ENCODE measurements at places on chromosomes 13 and 19.

DNA sequence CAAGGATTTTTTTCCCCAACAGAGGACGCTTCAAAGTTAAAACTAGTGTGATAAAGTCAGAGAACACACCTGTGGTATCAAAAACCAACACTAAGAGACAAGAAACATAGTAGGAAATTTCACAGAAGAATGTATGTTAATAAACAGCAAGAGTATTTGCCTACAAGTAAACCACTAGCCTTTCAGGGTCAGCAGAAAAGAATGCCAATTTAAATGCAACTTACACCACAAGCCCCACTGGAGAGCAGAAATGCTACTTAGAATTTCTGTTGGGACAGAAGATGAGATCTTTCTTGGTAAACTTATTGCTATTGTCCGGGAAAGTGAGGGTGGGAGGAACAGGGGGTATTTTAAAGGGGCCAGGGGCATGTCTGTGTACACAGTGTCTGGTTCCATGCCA is 68.6 kb downstream of the STK24 start:
- no peak for DNase-seq

DNA sequence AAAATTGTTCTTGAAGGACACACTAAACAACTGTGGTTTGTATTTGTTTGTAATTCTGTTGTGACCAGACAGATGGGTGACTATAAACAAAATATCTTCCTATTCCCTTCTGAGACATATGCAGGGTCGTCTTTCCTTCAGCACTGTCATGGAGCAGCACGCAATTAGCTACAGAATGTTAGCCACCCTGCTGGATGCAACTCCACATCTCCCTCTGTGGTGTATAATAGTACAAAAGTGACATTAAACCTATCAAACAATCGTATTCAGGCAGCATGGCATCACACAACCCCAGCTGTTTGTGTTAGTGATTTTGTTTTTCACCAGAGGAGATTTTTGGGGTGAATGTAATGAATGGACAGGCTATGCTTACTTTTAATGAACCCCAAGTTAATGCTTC is 146.2 kb downstream of the GPC6 start:
- no peak for DNase-seq

- no peak for DNase-seq
These were observed 3.1 kb downstream of the EFNB2 start for GRCh38 chr13:106532111-106532929.

GRCh38 chr13:110463871-110464510 is 97.5 kb downstream of the RAB20 start:
- no peak for DNase-seq

- DNase-seq = no peak
These were observed 26.7 kb upstream of the POU2F2 start for GRCh38 chr19:42158926-42159325.

DNA sequence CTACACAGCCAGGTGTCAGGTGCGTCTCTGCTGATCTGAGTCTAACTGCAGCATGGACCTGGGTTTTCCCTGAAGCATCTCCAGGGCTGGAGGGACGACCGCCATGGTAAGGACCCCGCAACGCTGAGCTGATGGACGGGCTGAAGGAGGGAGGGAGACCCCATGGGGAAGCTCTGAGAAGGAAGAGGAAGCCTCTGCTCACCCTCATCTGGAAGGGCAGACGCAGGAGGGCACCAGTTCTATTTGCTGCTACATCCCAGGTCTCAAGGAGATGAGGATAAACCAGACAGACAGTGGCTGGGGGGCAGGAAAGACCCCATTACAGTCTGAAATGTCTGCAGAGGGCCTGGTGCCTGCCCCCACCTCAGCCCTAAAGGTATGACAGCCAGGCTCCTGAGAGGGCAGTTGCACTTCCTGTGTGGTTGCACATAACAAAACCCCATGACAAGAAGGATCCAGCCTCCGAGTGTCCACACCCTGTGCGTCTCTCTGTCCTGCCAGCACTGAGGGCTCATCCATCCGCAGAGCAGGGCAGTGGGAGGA is at the start of gene LILRA2:
LILRA2 (plus strand) TSS at position 461 of the 543 bp plus-strand sequence. CDS start 89 bp downstream, outside the sequence.
- no peak for DNase-seq

- DNase-seq = no peak
These were observed 2.3 kb upstream of the GPR12 start for GRCh38 chr13:26762745-26763345.

DNA sequence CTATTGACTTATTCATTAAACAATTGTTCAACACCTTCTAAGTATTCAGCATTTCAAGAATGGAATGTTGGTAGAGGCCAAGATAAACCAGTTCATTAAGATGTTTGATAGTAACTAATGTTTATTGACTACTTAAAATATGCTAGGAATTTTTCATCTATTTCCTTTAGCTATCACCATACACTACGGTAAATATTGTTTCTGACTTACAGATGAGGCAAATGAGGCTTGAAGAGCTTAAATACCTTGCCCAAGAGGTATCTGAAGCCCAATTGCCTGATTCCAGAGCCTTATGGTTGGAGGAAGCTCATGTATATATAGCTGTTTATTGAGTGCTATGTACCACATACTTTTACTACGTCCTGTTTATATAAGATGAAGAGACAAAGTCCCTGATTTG is 286.2 kb downstream of the NDFIP2 start:
- DNase-seq = no peak

- DNase-seq = no peak
These were observed 97.0 kb upstream of the RNF113B start for GRCh38 chr13:98273824-98274742.

- DNase-seq = no peak
These were observed 150.6 kb upstream of the TSC22D1 start for GRCh38 chr13:44726778-44727177.

DNA sequence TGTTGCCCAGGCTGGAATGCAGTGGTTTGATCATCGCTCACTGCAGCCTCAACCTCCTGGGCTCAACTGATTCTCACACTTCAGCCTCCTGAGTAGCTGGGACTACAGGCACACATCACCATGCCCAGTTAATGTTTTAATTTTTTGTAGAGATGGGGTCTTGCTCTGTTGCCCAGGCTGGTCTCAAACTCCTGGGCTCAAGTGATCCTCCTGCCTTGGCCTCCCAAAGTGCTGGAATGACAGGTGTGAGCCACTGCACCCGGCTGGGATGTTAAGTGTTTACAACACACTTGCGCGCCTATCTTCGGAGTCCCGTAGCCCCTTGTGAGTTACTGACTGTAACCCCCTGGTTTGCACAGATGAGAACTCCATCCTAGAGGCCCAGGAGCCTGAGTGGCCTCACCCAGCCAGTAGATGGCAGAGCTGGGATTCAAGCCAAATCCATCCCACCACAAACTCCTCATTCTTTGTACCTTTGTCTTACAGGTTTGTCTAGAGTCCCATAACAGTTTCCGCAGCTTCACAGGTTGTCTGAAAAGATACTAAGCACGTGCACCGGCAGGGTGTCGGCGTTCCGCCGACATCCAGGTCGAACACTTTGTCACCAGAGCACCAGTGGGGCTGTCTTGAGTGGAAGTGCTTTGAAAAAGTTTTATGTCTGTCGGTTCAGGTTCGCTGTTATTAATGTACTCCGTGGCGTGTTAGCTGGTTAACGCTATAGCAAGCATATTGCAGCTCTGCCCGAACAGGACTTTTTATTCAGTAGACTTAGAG is 14.7 kb downstream of the MAG start:
- no peak for DNase-seq

- no peak for DNase-seq
These were observed 61.5 kb downstream of the COL4A1 start for GRCh38 chr13:110245416-110245899.

- DNase-seq = no peak
These were observed 525.3 kb downstream of the KLF12 start for GRCh38 chr13:73608711-73609485.

DNA sequence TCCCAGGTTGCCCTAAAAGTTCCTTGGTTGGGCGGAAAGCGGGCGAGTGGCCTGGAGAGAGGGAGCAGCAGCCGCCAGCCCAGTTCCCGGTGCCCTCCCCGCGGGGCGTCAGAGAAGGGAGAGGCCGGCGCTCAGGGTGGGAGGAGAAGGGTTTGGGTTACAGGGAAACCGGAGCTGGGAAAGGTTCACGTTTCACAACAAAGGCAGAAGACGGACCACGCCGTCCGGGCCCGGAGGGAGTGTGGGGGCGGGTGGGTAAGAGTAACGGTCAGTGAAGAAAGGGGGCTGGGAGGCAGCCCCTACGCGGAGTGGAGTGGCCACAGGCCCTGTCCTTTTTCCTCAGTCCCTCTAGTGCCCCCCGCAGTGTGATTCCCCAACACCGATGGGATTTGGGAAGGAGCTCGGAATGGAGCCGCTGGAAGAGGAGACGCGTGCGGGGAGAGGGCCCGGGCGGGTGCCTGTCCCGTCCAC is 1.6 kb downstream of the SIX5 start:
- no peak for DNase-seq

DNA sequence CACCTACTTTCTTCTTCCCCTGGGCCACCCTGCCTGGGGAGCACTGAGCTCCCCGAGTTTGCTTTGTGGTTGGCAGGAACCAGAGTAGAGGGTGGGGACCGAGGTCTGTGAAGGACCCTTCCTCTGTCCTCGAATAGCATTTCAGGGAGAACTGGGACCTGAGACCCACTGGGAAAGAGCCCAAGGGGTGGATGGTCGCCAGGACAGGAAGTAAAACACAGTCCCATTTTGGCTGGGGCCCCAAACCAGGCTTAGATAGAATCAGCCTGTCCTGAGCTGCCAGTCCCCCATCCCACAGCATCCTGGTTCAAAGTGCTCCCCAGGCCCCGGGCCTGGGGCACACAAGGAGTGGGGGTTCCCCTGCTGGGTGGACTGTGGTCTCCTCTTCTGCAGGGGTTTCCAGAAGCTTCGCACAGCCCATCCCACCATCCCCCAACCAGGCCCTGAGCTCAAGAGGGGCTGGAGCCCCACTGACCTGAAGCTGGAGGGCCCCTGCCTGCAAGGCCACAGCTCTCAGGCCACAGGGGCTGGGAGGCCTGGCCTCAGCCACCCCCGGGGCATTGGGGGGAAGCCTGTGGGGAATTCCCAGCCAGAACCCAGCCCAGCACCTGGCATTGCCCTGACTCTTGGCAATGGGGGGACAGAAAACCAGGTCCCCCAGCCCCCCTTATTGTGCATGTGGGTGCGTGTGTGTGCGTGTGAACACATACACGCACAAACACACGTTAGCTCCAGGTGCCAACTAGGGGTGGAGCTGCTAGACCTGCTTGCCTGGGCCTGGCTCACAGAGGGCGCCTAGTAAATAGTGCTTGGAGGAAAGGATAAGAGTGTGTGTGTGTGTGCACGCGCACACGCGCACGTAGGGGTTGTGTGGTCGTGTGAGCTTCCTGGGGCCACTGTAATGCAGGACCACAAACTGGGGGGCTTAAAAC is 995 bp upstream of the MKNK2 start:
- DNase-seq = no peak

- DNase-seq = no peak
These were observed 67.0 kb upstream of the SIAH3 start for GRCh38 chr13:45918597-45918996.

GRCh38 chr13:23391752-23392151 is 41.8 kb downstream of the SACS start:
- no peak for DNase-seq

GRCh38 chr13:113804703-113805430 is 45.8 kb downstream of the TMEM255B start:
- no peak for DNase-seq

DNA sequence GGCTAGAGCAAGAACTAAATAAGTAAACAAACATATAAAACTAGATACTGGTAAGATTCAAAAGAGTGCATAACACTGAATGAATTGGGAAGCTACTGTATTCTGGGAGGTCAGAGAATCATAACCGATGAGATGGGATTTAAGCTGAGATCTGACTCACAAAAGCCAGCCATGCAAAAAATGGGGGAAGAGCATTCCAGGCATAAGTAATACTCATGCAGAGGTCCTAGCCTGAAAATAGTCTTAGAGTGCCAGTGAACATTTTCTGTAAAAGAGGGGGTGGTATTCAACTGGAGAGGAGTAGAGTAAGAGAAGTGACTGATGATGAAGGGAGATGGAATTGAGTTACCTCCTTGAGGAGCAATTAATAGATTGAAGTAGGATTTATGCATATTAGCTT is 872.0 kb upstream of the GPC6 start:
- no peak for DNase-seq

GRCh38 chr13:95296326-95296925 is 4.8 kb downstream of the ABCC4 start:
- no peak for DNase-seq

DNA sequence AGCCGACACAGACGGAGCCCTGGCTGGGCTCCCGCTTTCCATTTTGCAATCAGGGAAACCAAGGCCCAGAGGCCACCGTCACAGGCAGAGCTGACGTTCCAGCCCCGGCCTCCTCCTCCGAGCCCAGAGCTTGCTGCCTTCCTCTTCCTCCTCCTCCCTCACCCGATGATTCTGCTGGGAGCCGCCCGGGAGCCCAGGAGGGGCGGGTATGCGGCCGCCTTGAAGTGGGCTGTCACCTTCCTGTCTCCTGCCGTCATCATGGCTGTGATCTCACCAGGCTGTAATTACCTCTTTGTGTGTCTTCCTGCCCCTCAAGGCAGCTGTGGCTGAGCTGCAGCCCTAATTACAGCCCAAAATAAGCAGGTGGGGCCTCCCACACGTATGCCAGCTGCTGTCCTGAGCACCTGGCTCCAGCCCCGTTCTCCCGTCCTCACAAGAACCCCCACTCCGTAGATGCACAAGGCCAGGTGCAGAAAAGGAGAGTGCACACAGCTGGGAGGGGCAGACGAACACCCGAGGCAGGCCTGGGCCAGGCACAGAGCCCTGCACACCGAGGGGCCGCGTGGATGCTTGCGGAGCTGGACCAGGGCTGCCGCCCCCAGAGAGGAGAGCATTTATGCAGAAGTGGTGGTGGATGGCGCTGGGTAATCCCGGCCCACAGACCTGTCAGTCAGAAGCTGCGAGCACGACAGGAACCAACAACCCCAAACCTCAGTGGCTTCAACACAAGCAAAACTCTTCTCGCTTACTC is 4.0 kb downstream of the TPGS1 start:
- no peak for DNase-seq

GRCh38 chr19:15820646-15821045 is 5.2 kb upstream of the OR10H1 start:
- no peak for DNase-seq

GRCh38 chr13:65808061-65808460 is 1422.1 kb downstream of the PCDH9 start:
- DNase-seq = no peak

- no peak for DNase-seq
These were observed 115.5 kb downstream of the GGACT start for GRCh38 chr13:100473087-100473486.

GRCh38 chr13:30676672-30677071 is 58.7 kb upstream of the ALOX5AP start:
- no peak for DNase-seq

DNA sequence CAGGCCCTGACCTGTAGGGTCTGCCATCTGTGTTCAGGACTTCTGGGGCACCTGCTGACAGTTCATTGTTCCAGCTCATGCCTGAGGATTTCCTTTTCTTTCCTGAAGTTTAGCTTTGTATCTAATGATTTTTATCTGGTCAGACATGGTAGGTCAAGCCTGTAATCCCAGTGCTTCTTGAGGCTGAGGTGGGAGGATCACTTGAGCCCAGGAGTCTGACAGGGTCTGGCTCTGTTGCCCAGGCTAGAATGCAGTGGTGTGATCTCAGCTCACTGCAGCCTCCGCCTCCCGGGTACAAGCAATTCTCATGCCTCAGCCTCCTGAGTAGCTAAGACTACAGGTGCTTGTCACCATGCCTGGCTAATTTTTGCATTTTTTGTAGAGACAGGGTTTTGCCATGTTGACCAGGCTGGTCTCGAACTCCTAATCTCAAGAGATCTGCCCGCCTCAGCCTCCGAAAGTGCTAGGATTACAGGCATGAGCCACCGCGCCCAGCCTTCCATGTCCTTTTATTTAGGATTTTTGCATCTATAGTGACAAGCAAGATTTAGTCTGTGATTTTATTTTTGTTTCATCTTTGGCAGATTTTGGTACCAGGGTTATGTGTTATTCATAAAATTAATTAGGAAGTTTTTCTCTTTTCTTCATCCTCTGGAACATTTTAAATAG is 33.2 kb downstream of the CHST8 start:
- no peak for DNase-seq
